ENCODE measurements at places on chromosomes 6 and 20.

DNA sequence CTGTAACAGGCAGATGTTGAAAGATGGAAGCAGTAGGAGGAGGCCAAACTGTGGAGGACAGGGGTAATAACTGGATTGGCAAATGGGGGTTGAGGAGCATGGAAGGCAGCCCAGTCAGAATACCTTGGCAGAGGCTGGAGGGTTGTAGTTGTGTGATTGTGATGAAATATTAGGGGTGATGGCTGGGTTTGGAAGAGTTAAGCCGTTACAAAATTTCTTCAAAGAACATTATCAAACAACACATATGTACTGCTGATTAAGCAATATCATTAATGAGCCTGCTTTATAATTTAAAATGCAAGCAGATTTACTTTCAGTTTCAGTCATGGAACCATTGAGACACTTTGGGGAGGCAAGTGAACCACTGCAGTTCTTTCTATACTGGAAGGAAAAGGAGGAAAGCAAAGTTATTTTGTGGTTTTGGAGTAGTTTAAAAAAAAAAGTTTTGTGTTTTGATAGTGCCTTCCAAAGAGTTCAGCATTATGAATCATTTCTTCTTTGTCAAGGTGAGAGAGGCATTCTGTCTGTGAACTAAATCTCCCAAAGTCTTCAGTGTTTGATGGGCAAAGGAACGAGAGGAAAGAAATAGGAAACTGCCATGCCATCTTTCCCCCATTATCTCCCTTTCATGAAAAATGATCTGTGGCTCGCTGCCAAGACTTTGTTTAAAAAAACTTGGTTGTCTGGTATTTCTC lies 20.7 kb downstream of the FOXO3 start:
- DNase-seq, result no peak

DNA sequence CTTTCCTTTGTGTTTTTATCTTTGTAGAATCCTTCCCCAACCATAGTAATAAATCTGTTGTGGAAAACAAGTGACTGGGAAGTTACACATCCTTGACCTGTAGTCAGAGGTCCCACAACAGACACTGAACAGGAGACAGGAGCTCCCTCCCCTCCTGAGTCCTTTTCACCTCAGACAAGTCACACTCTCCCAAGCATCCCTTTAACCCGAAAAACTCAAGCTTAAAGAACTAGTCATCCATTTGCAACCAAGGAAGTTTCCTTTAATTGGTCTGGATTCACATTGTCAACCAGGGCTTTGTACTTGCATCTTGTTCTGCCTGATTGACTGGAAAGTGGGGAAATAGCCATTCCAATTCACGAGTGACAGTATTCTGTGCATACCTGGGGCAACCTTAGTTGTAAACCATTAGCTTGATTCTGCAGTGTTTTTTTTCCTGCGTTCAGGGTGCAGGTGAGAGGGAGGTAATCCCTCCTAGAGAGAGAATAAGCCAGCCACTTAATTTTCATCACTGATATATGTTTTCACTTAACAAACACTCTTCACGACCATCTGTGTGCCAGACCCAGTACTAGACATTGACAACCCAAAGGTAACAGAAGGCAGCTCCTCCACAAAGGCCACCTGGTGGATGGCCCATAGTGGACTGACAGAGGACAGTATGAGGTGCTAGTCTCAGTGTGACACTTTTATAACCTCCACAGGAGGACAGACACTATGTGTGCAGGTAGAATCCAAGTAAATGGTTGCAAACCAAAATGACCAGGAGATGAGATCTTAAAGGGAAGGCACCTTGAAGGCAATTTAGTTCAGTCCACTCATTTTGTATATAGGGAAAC lies 112.4 kb downstream of the SLX4IP start:
- DNase-seq, result no peak

- no peak for DNase-seq
These were observed 133.5 kb upstream of the CLDN20 start for GRCh38 chr6:155130161-155130853.

DNA sequence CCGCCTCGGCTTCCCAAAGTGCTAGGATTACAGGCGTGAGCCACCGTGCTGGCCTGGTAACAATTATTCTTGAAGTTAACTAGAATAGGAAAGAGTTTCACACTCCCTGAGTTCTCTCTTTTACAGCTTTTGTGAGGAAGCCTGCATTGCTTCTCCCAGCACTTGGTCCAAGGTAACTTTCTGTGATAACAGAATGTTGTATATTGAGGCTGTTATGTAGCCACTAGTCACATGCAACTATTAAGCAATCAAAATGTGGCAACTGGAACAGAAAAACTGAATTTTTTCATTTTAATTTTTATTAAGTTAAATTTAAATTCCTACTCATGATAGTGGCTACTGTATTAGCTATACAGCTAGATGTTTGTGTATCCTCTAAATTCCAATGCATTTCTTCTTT lies 2.5 kb downstream of the TRIM38 start:
- no peak for DNase-seq

- DNase-seq, result peak; percentile 89
These were observed 21.5 kb downstream of the OR2B2 start for GRCh38 chr6:27890445-27891319.

DNA sequence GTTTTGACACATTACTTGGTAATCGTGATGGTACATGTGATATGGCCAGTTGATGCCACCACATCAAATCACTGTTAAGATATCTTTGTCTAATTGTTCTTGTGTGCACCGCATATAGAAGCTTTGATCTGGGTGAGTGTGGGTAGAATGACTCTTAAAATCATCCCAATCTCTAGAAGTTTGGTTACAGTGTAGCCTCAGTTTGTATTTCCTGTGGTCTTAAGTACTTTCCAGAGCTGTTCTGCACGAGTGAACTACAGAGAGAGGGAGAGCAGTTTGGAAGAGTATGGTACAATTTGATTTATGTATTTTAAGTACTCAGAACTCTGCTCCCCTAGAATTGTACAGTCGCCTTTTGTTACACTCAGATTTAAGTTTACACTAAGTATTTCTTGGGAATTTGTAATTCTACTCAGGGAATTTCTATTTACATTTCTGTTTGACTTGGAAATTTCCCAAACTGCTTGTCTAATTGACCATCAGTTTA lies 37.5 kb downstream of the SNX9 start:
- DNase-seq, result no peak

GRCh38 chr6:90701146-90701781 lies 114.4 kb upstream of the MAP3K7 start:
- DNase-seq, result no peak

- peak; percentile 30 for DNase-seq
These were observed 211.9 kb upstream of the RNF24 start for GRCh38 chr20:4227085-4227821.

GRCh38 chr20:53104884-53105283 lies 132.7 kb downstream of the TSHZ2 start:
- no peak for DNase-seq

DNA sequence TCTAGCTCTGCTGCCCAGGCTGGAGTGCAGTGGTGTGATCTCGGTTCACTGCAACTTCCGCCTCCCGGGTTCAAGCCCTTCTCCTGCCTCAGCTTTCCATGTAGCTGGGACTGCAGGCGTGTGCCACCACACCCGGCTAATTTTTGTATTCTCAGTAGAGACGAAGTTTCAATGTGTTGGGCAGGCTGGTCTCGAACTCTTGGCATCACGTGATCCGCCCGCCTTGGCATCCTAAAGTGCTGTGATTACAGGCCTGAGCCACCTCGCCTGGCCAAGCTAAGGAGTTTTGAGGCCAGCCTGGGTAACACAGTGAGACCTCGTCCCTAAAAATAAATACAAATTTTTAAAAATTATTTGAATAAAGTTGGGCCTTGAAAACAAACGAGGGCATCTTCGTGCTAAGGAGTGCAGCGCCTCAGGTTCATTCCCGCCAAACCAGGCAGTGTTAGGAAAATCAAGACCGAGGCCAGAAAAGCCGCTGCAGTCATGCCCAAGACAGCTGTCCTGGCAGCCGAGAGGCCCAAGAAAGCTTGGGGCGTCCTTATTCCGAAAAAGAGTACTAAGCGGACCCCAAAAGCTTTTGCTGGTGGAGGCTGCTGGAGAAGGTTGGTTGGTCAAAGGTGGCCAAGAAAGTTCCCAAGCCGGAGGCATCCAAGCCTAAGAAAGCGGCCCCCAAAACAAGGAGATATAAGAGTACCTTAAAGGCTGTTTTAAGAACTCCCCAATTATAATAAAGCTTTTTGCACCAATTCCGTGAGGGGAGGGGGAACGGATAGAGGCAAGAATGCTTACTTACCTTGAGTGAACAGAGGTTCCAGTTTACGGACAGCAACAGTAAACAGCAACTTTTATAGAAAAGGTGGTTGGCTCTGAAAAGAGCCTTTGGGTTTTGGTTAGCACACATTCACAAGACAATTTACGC lies 109.0 kb downstream of the HFE start:
- DNase-seq, result no peak

DNA sequence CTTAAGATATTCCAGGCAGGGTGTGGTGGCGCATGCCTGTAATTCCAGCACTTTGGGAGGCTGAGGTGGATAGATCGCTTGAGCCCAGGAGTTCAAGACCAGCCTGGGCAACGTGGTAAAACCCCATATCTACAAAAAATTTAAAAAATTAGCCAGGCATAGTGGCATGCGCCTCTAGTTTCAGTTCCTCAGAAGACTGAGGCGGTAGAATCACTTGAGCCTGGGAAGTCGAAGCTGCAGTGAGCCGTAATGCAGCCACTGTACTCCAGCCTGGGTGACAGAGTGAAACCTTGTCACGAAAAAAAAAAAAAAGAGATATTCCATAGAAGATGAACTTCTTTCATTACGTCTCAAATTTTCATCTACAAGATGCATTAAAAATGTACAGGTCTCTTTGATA lies 46.7 kb upstream of the ISM1 start:
- DNase-seq, result no peak

- no peak for DNase-seq
These were observed 478.0 kb downstream of the MMUT start for GRCh38 chr6:48985025-48985424.

DNA sequence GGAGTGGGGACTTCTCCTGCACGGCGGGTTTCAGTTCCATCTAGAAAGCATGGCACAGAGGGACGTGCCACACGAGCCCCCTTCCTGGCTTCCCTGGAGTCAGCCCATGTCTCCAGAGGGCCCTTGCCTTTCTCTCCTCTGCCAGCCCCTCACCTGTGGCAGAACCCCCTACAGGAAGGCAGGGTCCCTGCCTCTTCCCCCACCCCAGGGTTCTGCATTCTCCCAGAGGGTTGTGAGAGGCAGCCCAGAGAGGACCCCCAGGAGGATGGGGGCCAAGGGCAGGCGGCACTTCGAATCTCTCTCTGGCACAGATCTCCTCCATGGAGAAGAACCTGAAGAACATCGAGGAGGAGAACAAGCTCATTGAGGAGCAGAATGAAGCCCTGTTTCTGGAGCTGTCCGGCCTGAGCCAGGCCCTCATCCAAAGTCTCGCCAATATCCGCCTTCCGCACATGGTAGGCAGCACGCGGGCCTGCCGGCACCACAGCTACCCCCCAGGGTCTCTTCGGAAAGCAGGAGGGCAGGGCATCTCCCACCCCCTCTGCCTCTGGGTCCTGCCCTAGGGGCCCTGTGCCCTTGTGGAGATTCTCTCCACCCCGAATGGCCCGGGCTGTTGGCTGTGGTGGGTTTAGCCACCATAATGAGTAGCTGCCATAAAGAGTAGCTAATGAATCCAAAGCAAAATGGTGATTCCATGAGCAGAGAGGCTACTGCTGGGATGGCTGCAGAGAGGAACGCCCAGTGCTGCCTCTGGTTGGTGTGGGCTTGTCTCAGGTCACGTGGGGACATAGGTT lies 15.9 kb upstream of the PCMTD2 start:
- DNase-seq, result no peak

DNA sequence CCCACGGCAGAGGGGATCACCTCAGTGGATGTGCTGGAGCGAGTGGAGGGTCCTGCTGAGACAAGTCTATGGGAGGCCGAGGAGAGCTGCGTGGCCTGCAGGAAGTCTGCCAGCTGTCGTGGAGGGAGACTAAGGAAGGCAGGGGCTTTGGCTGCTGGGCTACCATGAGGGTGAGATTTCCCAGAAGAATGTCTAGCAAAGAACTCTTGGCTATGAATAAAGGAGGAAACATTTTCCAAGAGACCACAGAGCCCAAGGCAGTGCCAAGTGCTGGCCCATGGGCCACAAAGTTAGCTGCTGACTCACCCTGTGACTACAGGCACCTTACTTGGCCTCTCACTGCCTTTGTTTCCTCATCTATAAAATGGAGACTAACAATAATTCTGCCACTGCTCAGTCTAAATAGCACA lies 73.4 kb downstream of the PRDM1 start:
- peak; percentile 83 for DNase-seq

GRCh38 chr20:60976913-60977312 lies 275.1 kb upstream of the CDH4 start:
- DNase-seq, result no peak

DNA sequence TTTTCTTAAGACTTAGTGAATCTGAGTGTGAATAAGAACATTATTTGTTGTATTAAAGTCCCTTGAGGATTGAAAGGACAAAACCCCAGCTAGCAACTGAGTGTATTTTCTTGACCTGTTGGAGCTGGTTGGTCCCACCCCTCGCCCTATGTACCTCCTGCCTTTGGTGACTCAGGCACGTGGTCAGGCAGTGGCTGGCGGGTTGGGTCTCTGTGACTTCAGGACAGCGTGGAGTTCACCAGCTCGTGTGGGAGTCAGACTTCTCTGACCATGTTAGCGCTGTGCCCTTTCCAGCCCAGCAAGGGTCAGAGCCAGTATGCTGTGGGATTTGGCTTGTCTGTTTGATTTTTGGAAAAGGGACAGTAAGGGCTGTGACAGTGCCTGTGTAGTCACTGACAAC lies 93.7 kb downstream of the SSR1 start:
- no peak for DNase-seq

DNA sequence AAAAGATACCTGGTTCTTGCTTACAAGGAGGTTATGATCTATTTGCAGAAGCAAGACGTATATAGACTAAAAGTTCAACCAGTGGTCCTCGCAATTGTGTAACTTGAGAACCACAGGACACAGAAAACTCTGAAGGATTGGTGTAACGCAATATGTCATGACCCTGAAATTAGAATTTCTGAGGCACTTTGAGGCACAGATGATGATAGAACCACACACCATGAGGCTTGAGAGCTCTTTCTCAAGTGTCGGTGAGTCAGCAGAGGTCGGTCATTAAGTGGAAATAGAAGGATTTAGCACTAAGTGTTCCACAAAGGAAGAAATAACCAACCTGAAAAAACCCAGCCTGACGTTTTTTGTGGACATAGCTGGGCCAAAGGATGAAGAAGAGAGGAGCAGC lies 15.3 kb upstream of the CCN2 start:
- no peak for DNase-seq

DNA sequence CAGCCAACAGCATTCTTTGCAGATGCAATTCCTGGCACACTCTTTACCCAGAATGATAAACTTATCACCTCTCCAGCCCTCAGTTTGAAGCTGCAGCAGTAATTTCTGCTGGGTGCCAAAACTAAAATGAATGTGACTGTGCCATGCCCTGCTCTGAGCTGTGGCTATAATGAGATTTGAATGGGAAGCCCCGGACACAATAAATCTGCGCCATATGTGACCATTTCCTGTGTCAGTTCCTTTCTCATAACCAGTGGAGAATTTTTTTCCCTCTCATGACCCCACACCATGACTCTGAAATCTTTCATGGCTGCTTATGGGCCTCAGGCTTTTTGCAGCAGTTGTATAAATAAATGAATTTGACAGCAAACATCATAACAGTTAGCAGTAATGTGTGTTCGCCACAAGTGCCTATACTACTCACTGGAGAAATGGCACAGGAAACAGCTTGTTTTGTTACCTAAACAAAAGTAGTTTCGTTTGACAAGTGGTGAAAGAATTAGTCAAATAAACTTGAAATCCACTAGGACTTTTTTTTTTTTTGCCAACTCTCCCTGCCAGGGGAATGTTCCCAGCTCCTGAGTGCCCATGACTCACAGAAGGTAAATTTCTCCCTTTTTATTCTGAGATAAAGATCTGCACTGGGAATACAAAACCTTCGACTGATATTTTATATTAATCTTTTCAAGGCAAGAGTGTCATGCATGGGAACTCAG lies 408.4 kb downstream of the PKHD1 start:
- no peak for DNase-seq
